ENCODE measurements at places on chromosomes 5 and 9. TPM values are rescaled to one million over a fixed set of nuclear protein-coding genes. Genes with fewer than 3 reads are reported as not detected.

APC gene
- total RNA-seq, result 52.9 TPM

SNCAIP gene
- 1.1 TPM for total RNA-seq

NACC2 gene
- total RNA-seq, result 16.0 TPM

SPAG8 gene
- 1.5 TPM for total RNA-seq

CRB2 gene
- 0.92 TPM for total RNA-seq

GFI1B gene
- total RNA-seq, result 0.89 TPM

ANKRD31 gene
- total RNA-seq, result 0.11 TPM

DNAJB5 gene
- total RNA-seq, result 7.1 TPM

FLT4 gene
- 3.8 TPM for total RNA-seq

SPINK6 gene
- not detected for total RNA-seq

RGS7BP gene
- total RNA-seq, result 0.50 TPM

LCN9 gene
- total RNA-seq, result not detected

FAXDC2 gene
- 12.0 TPM for total RNA-seq

LCNL1 gene
- 0.06 TPM for total RNA-seq

SCGB3A1 gene
- not detected for total RNA-seq

SUSD3 gene
- 0.95 TPM for total RNA-seq

PCSK5 gene
- 79.8 TPM for total RNA-seq

HCN1 gene
- 0.06 TPM for total RNA-seq

SLC6A3 gene
- total RNA-seq, result not detected

BTNL3 gene
- 20.5 TPM for total RNA-seq

SKIC3 gene
- total RNA-seq, result 50.3 TPM

ZNF608 gene
- 16.2 TPM for total RNA-seq

TPPP gene
- total RNA-seq, result 3.9 TPM

LIX1 gene
- total RNA-seq, result not detected

NREP gene
- 14.3 TPM for total RNA-seq

MAMDC2 gene
- total RNA-seq, result 12.7 TPM

CREB3 gene
- total RNA-seq, result 40.6 TPM

CDKN2A gene
- total RNA-seq, result 0.34 TPM

SPTLC1 gene
- total RNA-seq, result 74.3 TPM

PCDHGB6 gene
- total RNA-seq, result 2.2 TPM

SLC6A18 gene
- total RNA-seq, result 0.11 TPM

NEUROG1 gene
- total RNA-seq, result not detected

PTGR1 gene
- 49.2 TPM for total RNA-seq

CDKN2B gene
- 158 TPM for total RNA-seq

TNFSF8 gene
- total RNA-seq, result 1.0 TPM

ADAMTS13 gene
- 4.4 TPM for total RNA-seq

CCNO gene
- 1.4 TPM for total RNA-seq

C9orf43 gene
- 0.11 TPM for total RNA-seq

Data from left colon (tissue), 2 donors.